ENCODE measurements at places on chromosomes 2 and 18.

DNA sequence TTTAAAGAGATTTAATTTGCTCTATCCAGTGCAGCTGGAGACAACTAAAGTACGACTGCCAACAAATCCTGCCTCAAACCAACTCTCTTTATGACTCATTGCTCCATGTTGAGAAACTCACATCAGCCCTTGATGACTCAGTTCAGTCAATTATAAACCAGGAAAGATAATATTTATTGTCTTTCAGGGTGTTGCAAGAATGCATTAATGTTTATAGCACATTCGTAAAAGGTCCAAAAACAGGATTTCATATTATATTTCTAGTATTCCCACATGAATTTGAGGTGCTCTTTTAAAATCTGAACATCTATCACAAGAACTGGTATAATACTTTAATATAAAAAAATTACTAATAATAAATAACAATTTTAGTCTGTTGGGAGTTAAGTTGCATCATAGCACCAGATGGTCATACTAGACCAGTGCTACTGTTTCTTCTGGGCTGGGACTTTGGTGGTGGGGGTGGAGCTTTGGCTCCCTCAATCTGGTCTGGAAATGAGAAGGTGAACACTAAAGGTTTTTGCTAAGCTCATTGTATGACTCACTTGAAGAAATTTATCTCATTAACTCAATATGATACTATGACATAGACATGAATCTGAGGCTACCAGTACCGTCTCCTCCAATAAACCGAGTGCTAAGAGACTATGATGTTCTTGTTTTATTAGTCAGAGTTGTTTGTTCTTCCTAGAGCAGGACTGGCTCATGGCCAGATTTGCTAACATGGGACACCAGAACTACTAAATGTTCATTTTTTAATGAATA lies 26.6 kb upstream of the MAP3K20 start:
- DNase-seq = no peak

GRCh38 chr2:144660518-144661316 lies 140.8 kb upstream of the ZEB2 start:
- no peak for DNase-seq

GRCh38 chr2:200217320-200217719 lies 89.2 kb upstream of the SPATS2L start:
- no peak for DNase-seq

DNA sequence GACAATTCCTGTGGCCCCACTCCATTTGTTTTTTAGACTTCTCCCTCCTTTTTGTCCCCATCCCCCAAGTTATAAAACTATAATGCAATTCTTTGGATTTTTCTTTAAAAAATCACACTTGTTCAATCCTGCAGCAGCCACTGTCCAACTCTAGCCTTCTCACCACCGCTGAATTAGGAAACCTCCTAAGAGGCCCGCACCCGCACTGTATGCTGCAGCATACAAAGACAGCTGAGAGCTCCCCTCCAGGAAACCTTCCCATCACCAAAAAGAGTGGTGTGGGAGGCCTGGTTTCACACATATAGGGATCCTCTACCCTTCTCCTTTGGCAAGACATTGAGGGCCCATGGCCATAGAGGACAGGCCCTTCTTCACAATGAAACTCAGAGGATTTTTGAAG lies 2.9 kb downstream of the PCGF1 start:
- no peak for DNase-seq

DNA sequence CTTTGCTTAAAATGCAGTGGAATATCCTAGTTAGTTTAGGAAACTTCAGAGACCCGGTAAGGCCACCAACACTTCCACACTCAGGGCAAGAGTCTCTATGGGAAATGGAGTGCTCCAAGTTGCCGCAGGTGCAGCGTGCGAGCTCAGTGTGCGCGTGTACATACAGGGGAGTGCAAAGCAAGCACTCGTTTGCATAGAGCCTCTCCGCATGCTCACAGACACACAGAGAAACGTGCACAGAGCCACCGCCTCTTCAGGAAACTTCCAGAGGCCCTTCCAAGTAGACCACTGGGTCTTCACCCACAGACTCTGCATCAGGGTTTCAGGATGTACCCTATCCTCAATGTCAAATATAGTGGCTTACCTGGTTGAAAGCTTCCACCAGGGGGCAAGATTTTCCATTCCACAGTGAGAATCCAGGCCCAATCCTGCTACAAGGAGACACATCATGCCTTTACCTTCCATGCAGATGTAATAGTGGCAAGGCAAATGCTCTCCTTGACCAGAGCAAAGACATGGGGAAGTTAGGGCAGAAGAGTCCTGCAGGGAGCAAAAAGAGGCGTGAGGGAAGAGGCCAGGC lies 513.0 kb upstream of the MYT1L start:
- DNase-seq = no peak

GRCh38 chr2:61900281-61900680 lies 5.2 kb upstream of the COMMD1 start:
- DNase-seq = no peak

DNA sequence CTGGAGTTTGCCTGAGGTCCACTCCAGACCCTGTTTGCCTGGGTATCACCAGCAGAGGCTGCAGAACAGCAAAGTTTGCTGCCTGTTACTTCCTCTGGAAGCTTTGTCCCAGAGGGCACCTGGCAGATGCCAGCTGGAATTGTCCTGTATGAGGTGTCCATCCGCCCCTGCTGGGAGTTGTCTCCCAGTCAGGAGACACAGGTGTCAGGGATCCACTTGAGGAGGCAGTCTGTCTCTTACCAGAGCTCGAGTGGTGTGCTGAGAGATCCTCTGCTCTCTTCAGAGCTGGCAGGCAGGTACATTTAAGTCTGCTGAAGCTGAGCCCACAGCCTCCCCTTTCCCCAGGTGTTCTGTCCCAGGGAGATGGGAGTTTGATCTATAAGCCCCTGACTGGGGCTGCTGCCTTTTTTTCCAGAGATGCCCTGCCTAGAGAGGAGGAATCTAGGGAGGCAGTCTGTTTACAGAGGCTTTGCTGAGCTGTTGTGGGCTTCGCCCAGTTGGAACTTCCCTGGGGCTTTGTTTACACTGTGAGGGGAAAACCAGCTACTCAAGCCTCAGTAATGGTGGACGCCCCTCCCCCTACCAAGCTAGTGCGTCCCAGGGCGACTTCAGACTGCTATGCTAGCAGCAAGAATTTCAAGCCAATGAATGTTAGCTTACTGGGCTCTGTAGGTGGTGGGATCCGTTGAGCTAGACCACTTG lies 34.7 kb downstream of the TFPI start:
- DNase-seq = no peak

GRCh38 chr2:236968101-236968879 lies 117.4 kb upstream of the COPS8 start:
- peak; percentile 22 for DNase-seq

DNA sequence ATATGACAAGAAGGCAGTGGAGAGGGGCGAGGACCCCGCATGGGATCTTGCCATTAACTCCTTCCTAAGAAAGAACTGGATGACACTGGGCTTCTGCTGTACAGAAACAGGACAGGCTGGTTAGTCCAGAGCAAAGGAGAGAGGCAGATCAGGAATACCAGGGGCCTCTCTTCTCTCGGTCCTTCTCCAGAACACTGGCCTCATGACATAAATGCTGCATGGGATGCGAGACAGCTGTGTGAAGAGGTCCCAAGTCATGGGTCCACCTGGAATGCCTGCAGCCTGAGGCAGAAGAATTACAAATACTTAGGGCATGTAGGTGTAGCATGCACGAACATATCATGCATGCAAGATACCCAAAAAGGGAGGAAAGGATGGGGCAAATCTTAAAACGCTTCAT lies 9.1 kb downstream of the MBOAT2 start:
- DNase-seq = no peak

DNA sequence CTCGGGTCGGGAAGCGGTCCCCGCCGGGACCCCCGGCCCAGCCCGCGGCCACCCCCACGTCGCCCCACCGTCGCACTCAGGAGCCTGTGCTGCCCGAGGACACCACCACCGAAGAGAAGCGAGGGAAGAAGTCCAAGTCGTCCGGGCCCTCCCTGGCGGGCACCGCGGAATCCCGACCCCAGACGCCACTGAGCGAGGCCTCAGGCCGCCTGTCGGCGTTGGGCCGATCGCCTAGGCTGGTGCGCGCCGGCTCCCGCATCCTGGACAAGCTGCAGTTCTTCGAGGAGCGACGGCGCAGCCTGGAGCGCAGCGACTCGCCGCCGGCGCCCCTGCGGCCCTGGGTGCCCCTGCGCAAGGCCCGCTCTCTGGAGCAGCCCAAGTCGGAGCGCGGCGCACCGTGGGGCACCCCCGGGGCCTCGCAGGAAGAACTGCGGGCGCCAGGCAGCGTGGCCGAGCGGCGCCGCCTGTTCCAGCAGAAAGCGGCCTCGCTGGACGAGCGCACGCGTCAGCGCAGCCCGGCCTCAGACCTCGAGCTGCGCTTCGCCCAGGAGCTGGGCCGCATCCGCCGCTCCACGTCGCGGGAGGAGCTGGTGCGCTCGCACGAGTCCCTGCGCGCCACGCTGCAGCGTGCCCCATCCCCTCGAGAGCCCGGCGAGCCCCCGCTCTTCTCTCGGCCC lies 13.6 kb downstream of the SPEG start:
- DNase-seq = no peak

GRCh38 chr18:2853926-2854664 lies 7.3 kb downstream of the EMILIN2 start:
- DNase-seq = no peak

DNA sequence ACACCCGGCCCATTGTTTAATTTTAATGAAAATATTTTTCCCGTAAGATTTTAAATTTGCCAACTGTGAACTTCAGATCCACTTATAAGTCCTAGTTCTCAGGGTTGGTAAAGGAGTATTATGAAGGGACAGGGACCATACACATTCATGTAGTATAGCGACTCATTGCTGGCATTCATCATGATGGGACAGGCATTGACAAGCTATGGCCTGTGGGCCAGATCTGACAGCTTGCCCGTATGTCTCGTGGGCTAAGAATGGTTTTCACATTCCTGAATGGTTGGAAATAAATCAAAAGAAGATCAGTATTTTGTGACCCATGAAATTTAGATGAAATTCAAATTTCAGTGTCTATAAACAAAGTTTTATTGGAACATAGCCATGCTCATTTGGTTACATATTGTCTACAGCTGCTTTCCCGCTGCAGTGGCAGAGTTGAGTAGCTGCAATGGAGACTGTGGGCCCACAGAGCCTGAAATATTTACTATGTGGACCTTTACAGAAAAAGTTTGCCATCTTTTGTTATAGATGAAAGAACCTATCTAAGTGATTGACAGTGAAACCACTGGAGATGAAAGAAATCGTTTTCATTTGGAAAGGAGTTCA lies 4.1 kb downstream of the RAPGEF4 start:
- no peak for DNase-seq

DNA sequence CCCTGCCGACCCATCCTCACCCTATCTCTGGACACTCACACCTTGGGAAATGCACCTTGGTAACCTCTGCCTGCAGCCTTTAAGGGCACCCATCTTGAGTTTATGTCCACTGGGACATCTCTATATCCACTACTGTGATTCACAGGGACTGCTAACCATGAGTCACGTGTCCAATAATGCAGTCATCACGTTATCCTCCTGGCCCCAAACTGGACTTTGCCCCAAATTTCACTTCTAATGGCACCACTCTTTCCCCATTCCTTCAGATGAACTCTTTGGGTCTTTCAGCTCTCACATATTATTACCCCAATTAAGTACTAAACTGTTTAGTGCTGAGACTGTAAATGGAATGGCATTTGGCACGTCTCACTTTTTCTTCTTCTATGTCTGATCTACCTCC lies 71.2 kb upstream of the TMEM200C start:
- DNase-seq = no peak

- no peak for DNase-seq
Measured at GRCh38 chr18:24786027-24786426, 325.6 kb downstream of the HRH4 start.

- no peak for DNase-seq
Measured at GRCh38 chr2:160417745-160418397, 75.7 kb downstream of the RBMS1 start.

DNA sequence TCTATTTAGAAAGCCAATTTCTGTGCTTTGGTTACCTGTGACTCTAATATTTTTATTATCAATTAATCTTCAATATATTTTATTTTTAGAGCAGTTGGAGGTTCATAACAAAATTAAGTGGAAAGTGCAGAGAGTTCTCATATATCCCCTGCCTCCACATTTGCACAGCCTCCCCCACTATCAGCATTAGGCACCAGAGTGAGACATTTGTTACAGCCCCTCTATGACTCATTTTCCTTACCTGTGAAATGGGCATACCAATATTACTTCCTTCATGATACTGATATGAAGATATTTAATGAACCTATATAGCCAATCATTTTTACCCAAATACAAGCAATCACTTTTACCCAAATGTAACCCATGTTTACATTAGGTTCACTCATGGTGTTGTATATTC lies 34.0 kb upstream of the CYTIP start:
- DNase-seq = no peak

GRCh38 chr18:79379931-79380815 lies 15.6 kb upstream of the NFATC1 start:
- DNase-seq = no peak

DNA sequence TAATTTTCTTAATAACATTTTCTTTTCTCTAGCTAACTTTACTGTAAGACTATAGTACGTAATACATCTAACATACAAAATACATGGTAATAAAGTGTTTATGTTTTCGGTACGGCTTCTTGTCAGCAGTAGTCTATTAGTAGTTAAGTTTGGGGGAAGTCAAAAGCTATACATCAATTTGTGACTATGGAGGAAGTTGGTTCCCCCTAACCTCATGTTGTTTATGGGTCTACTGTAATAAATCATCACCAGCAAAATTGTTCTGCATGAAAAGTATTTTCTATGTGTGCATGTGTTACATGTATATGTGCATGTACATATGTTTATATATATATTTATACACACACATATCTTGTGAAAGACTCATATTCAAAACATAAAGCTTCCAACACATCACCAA lies 303.0 kb downstream of the TRIB2 start:
- DNase-seq = no peak

GRCh38 chr2:173990970-173991819 lies 26.0 kb upstream of the SP3 start:
- DNase-seq = no peak
